Activated CD4-positive, alpha-beta T cell treated with anti-CD3 and anti-CD28 coated beads, Interleukin-2, Interleukin-4, amounts not matched to agents 100 ng/mL and 50 ng/mL, durations not matched to agents 16 hours and 8 hours (primary cell): ENCODE measurements at places on chromosomes 3 and 15.
A peak's percentile ranks its signal among the peaks of the same experiment; 100 is the strongest.

GRCh38 chr3:179801263-179801662, 148.4 kb downstream of the USP13 start:
- no peak for DNase-seq

DNA sequence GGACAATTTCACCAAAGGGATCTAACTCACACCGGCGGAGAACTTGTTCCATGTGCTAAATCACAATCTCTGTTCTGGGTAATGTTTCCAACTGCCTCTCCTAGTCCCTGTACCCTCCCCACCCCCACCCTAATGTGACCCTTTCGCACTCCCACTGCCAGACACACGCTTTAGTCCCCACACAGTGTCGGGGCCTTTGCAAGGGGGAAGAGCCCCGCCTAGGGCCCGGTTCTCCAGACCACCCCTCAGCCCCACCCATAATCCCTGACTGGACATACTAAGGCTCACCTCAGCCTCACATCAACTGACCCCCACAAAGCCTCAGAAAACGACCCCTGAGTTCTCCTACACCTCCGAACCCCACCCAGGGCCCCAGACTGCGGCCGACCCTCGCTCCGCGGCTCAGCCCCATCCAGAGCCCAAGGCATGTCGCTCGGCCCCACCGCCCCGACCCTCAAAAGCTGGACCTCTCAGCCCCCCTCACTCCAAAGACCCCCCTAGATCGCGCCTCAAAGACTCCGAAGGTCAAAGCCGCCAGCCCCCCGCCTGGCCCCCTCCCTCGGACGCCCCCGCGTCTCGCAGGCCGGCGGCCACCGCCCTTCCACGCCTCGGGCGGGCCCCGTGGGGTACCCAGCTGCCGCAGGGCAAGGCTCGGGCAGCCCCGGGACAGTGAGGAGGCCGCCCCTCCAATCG, 72.0 kb upstream of the MAP4 start:
- peak; percentile 9 for DNase-seq

- DNase-seq, result no peak
Observed at GRCh38 chr3:133487204-133487603, 86.3 kb upstream of the CDV3 start.

- DNase-seq, result no peak
Observed at GRCh38 chr15:79370716-79371115, 59.8 kb downstream of the TMED3 start.

DNA sequence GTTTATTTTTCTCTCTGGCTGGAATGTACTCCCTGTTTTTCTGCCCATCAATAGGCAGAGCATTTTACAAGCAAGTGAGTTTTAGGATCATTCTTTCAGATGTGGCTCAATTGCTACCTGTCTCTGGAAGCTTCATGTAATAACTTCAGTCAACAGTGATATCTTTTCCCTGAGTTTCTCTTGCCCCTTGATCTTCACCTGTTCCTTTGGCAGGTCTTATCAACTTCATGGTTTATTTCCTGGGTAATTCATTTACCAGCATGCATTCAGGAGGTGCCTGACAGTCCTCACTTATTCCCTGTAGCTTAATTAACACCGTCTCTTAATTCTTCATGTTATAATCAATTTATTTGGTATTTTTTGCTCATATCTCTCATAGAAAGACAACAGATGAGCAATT, 184.8 kb upstream of the CTDSPL start:
- no peak for DNase-seq

DNA sequence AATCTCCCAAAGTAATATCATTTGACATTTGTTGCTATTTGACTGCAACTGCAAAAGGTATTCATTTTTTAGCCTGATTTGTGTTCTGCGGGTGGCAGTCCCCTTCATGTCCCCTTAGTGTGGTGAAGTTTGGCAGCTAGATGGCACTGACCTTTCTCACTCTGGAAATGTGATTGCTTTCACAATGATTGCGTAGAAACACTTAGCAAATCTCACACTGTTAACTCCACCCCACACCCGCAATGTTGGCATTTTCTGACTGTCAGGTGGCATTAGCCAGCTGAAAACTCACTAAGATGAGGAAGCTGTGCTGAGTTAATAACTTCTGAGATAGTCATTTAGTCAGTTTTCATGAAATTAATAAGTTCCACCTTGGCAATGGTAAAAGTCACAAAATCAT, 76.9 kb downstream of the TRIM69 start:
- peak; percentile 31 for DNase-seq

- DNase-seq, result no peak
Observed at GRCh38 chr3:13628432-13628831, 79.5 kb downstream of the FBLN2 start.

GRCh38 chr3:24972491-24972890, 455.6 kb upstream of the RARB start:
- no peak for DNase-seq

DNA sequence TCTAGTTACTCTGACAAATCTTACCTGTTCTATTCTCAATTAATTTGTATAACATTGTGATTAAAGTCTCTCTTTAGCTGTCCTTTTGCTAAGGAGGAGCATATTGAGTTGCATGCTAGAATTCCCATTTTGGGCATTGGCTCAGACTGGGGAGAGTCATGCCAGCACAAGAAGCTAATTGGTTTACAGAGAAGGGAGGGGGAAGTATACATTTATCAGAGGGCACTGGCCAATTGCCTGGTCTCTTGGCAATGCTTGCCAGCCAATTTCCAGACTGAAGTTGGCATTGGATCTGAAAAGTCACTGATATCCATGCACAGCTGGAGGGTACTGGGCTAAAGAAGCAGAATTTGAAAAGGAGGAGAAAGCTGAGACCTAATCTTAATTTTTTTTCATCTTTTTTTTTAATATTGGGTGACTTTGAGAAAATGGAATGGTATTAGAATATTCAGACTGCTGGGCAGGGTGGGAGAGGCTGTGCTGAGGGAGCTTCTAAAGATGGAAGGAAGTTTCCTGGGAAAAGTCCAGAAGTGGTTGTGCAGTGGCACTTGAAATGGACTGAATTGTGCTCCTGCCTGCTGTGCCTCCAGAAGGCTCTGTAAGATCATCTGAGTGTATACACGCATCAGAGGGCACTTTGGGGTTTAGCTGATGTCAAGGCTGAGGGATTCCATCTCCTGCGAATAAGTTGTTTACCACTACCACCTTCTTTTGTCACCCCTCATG, 365.2 kb upstream of the DPH6 start:
- no peak for DNase-seq

- DNase-seq, result no peak
Observed at GRCh38 chr3:39185959-39186691, 6.3 kb downstream of the XIRP1 start.

DNA sequence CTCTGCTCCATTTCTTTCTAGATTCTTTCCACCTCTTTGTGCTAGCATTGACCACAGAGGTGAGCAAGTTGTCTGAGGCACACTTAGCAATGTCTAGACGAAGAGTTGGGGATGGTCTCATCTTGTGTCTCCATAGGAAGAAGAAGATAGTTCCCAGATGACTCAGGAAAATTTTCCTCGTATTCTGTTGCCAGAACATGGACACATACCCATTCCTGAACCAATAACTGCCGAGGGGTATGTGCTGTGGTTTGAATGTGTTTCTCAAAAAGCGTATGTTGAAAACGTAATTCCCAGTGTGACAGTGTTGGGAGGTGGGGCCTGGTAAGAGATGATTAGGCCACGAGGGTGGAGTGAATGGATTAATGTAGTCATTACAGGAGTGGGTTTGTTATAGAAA, 107.5 kb upstream of the GALNT15 start:
- no peak for DNase-seq

DNA sequence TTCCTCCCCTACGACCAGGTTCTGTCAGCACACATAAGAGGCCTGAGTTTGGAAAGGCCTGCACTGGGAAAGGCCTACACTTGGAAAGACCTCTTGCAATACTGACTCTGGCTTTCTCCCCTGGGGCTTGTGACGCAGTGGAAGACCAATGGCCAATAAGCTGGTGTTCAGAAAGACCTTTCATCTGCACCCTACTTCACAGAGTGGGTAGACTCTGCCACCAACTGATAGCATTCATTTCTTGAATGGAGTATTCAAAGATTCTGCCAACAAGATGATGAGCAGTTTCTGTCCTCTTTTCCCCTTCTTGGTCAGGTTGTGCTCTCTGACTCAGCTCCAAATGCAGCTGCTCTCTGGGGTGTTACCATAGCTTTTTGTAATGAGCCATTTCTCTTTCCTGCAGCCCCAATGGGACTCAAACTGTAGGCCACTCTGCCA, 48.8 kb downstream of the TIPARP start:
- peak; percentile 66 for DNase-seq

DNA sequence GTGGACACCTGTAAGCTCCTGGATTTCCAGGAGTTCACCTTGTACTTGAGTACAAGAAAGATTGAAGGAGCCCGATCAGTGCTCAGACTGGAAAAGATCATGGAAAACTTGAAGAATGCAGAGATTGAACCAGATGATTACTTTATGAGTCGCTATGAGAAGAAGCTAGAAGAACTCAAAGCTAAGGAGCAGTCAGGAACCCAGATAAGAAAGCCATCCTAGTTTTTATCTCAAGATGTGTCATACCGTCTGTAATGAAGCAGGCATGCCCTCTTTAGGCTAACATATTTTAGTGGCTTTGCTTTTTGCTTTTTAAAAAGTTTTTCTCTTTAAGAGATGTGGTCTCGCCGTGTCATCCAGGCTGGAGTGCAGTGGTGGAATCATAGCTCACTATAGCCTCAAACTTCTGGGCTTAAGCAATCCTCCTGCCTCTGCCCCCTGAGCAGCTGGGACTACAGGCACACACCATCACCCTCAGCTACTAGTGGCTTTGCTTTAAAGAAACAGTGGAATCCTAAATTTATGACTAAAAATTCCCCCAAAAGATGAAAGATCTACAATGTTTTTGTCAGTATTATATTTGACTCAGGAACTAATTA, 28.1 kb downstream of the EXOG start:
- DNase-seq, result no peak

DNA sequence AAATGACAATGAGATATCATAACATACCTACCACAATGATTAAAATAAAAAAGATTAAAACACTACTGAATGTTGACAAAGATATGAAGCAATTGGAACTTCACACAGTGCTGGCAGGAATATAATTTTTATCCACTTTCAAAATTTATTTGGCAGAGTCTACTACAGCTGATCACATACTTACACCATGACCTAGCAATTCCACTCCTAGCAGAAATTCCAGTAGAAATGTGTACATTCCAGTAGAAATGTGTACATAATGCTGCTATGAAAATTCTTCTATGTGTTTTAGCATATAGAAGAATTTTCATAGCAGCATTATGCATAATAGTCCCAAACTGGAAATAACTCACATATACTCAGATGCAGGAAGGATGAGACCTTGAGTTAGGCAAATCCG, 43.5 kb downstream of the IFT57 start:
- no peak for DNase-seq

- DNase-seq, result no peak
Observed at GRCh38 chr3:41768363-41768762, 193.5 kb downstream of the ULK4 start.

DNA sequence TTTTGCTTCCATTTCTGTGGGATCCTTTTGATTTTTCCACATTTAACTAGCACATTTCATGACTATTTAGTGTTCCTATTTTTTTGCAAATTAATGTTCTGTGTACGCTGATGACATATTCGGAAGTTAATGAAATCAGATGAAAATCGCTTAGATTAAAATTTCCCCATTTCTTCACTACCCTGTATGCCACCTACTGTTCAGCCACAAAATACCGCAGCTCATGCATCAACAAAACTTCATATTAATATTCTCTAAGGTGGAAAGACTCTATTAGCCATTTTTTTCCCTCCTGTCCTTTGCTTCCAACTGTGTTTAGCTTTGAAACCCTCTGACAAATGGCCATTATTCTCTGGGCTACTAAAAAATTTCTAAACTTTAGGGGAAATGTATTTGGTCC, 300.6 kb downstream of the MECOM start:
- DNase-seq, result no peak

DNA sequence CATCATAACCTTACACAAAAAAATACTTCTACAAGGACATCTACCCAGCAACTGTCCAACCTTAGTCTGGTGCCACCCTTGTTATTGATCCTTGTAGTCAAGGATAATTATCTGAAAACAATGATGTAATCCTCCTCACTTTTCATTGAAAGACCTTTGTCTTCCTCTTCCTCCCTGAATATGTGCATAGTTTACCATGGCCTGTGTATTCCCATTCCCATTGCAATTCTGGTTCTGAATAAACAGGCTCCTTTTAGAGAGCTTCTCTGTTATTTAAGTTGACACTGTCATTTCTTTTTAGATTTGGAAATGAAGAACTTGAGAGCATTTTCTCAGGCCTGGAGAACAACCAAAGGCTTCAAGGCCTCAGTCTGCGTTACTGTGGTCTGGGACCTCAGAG, 53.3 kb upstream of the RNF7 start:
- DNase-seq, result no peak

DNA sequence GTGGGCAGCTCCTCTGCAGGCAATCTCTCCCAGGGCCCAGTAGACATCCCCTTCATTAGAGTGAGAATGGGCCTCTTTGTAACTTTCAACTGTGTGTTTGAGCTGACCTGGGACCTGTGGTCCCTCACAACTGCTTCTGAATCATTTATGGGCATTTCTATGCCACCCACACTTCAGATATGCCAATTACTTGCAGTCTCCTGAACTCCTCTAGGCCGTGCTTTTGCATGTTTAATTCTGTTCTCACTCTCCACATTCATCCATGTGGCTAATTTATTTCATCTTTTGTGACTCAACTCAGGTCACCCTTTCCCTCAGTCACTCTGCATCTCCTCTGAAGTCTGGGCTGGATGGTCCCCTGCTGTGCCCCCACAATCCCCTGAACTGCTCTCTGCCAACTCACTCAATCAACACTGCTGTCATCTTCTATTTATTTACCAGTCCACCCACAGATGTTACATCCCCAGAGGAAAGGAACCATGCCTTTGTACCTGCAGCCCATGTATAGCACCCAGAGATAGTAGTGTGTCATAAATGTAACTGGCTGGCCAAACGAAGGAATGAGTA, 364.7 kb downstream of the EPHB1 start:
- DNase-seq, result no peak

- DNase-seq, result no peak
Observed at GRCh38 chr3:47469616-47470015, 6.1 kb downstream of the SCAP start.

DNA sequence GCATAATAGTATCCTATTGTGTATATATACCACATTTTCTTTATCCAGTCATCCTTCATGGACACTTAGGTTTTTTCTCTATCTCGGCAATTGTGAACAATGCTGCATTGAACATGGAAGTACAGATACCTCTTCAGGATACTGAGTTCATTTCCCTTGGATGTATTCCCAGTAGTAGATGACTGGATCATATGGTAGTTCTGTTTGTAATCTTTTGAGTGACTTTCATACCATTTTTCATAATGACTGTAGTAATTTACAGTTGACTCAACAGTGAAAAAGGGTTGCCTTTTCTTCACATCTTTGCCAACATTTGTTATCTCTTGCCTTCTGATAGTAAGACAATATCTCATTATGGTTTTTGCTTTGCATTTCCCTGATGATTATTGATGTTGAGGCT, 21.8 kb downstream of the MYH15 start:
- peak; percentile 35 for DNase-seq
